ENCODE measurements at places on chromosomes 4 and X.

- no peak overlapping the region for H3K27ac ChIP-seq
- no peaks in the 10 kb centered on the region for H3K36me3 ChIP-seq
- H3K4me3 ChIP-seq, result no peak overlapping the region
- peak; percentile 15 for DNase-seq
- H3K4me1 ChIP-seq, result peaks cover 21% of the 10 kb centered on the region
Observed at GRCh38 chr4:80459918-80460473, 124.5 kb downstream of the CFAP299 start.

DNA sequence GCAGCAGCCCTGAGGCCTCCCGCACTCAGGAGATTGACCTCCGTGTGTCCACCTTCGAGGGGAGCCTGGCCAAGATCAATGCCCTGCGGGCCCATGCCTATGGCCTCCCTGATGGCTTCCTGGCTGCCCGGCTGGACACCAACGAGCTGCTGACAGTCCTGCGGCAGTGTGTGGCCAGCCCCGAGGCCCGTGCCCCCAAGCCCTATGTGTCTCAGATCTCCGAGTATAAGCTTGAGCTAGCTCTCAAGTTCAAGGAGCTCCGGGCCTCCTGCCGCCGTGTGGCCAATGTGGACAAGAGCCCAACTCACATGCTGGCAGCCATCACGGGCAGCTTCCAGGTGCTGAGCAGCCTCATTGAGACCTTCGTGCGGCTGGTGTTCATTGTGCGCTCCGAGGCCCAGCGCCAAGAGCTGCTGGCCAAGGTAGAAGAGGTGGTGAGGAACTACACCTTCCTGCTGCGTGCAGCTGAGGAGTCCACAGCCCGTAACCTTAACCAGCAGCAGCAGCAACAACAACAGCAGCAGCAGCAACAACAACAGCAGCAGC lies 25.5 kb upstream of the PRPS1 start:
- DNase-seq, result no peak
- no peak overlapping the region for H3K4me3 ChIP-seq
- H3K36me3 ChIP-seq, result no peaks in the 10 kb centered on the region
- no peaks in the 10 kb centered on the region for H3K27me3 ChIP-seq
- H3K27ac ChIP-seq, result no peak overlapping the region

DNA sequence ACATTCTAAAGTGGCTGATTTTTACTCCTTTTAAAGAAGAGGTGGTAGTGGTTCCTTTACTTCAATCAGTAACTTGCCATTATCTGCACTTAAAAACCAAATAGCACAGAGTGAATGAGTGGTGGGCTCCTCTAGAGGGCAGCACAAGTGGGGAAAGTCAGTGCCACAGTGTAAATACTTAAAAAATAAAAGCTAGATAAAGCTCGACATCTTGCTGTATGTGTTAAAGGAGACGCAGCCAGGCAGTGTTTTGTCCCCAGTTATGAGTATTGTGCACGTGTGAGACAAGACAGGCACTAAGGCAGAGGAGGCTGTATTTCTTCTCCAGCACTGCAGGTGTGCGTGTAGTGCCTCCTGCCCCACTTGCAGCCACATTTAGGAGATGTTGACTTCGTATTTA lies 24.6 kb downstream of the NAP1L5 start:
- no peak overlapping the region for H3K4me3 ChIP-seq
- H3K36me3 ChIP-seq, result peaks cover 12% of the 10 kb centered on the region
- peak; percentile 62 for DNase-seq

DNA sequence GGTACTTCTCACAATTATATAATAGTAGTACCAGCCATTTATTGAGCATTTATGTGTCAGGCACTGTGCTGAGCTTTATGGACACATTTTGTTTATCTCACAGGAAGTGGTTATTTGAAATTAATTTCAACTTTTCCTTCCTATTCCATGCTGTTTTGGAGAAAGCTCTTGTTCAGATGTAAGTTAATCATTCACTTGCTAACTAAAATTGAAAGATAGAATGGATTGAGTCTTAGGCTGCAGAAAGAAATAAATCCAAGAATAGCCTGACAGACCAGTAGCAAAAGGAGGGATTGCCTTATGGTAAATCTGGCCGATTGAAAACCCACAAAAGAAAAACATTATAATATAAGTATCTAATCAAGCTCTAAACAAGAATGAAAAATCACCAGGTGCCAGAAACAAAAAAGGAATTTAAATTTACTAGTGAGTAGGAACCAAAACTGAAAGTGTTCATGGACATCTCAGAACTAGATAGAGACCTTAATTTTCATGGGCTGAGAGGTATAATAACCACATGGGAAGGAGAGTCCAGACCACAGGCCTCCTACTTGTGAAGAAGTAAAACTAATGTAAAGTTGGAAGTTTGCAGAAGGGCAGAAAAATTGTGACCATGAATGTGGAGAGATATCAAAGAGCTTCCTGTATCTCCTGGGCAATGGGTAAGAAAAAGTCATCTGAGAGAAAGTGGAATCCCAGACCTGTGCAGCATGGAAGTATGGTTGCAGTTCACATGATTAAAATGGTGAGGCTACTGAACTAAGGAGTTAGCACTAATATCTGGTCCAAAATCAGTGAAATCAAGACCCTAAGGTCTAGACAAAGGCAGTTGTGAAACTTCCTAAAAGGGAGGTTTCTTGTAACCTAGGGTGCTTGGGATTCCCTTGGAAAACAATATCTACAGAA lies 38.0 kb downstream of the RADX start:
- no peak overlapping the region for H3K27ac ChIP-seq
- no peaks in the 10 kb centered on the region for H3K4me1 ChIP-seq
- no peak overlapping the region for H3K4me3 ChIP-seq
- DNase-seq, result no peak
- H3K36me3 ChIP-seq, result peaks cover 21% of the 10 kb centered on the region

GRCh38 chr4:47219586-47219985 lies 188.2 kb downstream of the GABRB1 start:
- no peak for DNase-seq
- no peaks in the 10 kb centered on the region for H3K27me3 ChIP-seq
- no peak overlapping the region for H3K27ac ChIP-seq

- H3K27ac ChIP-seq, result no peak overlapping the region
- H3K27me3 ChIP-seq, result no peaks in the 10 kb centered on the region
- peaks cover 9% of the 10 kb centered on the region for H3K4me1 ChIP-seq
- no peak for DNase-seq
- no peak overlapping the region for H3K4me3 ChIP-seq
Observed at GRCh38 chr4:98421111-98421510, 159.9 kb downstream of the RAP1GDS1 start.

DNA sequence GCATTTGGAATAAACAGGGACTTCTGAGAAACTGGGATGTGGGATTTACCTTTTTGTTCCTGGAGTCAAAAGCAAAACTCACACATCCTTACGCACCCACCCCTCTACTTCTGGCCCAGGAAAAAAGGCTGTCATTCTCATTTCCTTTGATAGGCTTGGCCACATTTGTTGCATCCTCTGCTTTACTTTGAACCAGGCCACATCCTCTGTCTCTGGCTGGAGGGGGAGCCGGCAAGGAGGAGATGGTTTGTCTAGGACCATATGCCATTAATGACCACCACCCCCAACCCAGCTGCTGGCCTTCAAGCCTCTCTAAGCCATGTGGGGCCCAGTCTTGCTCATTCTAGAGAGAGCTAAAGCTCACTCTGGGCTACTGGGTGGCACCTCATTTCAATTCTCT lies 64.5 kb downstream of the ATG4A start:
- no peaks in the 10 kb centered on the region for H3K27me3 ChIP-seq
- H3K4me1 ChIP-seq, result no peaks in the 10 kb centered on the region
- no peak for DNase-seq
- peaks cover 7% of the 10 kb centered on the region for H3K36me3 ChIP-seq
- H3K27ac ChIP-seq, result no peak overlapping the region
- no peak overlapping the region for H3K4me3 ChIP-seq

GRCh38 chrX:42531441-42531840 lies 246.5 kb downstream of the PPP1R2C start:
- no peak for DNase-seq
- peaks cover 6% of the 10 kb centered on the region for H3K4me1 ChIP-seq
- H3K27me3 ChIP-seq, result no peaks in the 10 kb centered on the region
- no peaks in the 10 kb centered on the region for H3K36me3 ChIP-seq

DNA sequence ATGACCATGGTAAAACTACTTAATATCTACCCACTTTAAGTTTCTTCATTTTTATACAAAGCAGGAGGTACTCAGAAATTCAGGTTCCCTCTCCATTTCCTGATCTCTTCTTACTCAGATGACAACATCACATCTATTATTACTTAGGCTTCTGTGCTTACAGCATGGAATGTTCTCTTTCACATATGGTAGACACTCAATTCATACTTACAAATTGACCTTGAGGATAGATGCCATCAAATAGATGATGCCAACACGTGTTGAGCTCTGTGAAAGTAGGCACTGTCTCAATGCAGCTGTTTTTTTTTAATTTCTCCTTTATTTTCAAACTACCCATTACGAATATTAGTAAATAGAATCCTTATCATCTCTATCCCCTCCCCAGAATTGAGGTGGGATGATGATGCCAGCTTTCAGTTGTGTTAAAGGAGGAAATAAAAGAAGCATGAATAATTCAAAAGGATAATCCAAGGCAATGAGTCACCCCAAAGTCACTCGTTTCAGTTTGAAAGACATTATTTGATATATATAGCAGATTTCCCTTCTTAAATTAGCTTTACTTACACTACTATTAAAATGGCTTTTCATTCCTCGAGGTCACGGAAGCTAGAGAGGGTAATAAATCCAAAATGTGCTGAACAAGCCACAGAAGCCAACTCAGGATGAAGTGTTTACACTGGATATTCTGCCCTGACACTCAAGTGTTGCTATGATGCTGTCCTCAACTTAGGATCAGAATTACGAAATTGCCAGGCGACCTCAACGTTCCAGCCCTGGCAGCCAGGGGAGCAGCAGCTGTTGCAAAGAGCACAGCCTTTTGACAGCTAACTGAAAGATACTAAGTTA lies 124.2 kb upstream of the EOLA2 start:
- no peak overlapping the region for H3K4me3 ChIP-seq
- no peak for DNase-seq
- no peaks in the 10 kb centered on the region for H3K36me3 ChIP-seq
- no peaks in the 10 kb centered on the region for H3K4me1 ChIP-seq
- peaks cover 4% of the 10 kb centered on the region for H3K27me3 ChIP-seq

- no peak overlapping the region for H3K27ac ChIP-seq
- no peak overlapping the region for H3K4me3 ChIP-seq
- H3K4me1 ChIP-seq, result peaks cover 42% of the 10 kb centered on the region
- H3K27me3 ChIP-seq, result no peaks in the 10 kb centered on the region
- no peak for DNase-seq
- H3K36me3 ChIP-seq, result peaks cover 18% of the 10 kb centered on the region
Observed at GRCh38 chr4:87046121-87046551, 111.3 kb downstream of the AFF1 start.

DNA sequence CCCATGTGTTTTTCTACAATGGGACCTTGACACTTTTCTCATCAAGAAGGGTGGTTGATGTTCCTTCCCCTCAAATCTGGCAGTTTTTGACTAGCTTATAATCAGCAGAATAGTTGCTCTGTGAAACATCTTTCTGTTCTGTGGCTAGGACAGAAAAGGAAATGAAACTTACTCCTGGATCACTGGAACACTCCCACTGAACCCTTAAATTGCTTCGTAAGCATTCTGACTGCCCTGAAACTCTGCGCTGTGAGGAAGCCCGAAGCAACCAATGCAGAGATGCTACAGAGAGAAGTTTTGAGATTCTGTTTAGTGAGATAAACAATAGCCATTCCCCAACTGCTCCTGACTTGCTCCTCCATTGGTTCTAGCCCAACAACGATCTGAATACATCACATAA lies 602.2 kb downstream of the CENPC start:
- no peak overlapping the region for H3K4me3 ChIP-seq
- no peak overlapping the region for H3K27ac ChIP-seq
- DNase-seq, result no peak
- H3K36me3 ChIP-seq, result no peaks in the 10 kb centered on the region
- H3K4me1 ChIP-seq, result no peaks in the 10 kb centered on the region
- no peaks in the 10 kb centered on the region for H3K27me3 ChIP-seq

- H3K36me3 ChIP-seq, result no peaks in the 10 kb centered on the region
- no peak overlapping the region for H3K27ac ChIP-seq
- H3K4me1 ChIP-seq, result no peaks in the 10 kb centered on the region
- DNase-seq, result no peak
- no peaks in the 10 kb centered on the region for H3K27me3 ChIP-seq
- H3K4me3 ChIP-seq, result no peak overlapping the region
Observed at GRCh38 chr4:45317276-45317675, 590.9 kb upstream of the GNPDA2 start.

- no peak overlapping the region for H3K27ac ChIP-seq
- no peaks in the 10 kb centered on the region for H3K4me1 ChIP-seq
- H3K27me3 ChIP-seq, result no peaks in the 10 kb centered on the region
- no peaks in the 10 kb centered on the region for H3K36me3 ChIP-seq
- DNase-seq, result no peak
Observed at GRCh38 chr4:144902614-144903013, 195.4 kb downstream of the ANAPC10 start.

- H3K36me3 ChIP-seq, result no peaks in the 10 kb centered on the region
- no peaks in the 10 kb centered on the region for H3K27me3 ChIP-seq
- no peaks in the 10 kb centered on the region for H3K4me1 ChIP-seq
- H3K4me3 ChIP-seq, result no peak overlapping the region
- H3K27ac ChIP-seq, result no peak overlapping the region
Observed at GRCh38 chrX:142244568-142244967, 39.5 kb upstream of the MAGEC2 start.

DNA sequence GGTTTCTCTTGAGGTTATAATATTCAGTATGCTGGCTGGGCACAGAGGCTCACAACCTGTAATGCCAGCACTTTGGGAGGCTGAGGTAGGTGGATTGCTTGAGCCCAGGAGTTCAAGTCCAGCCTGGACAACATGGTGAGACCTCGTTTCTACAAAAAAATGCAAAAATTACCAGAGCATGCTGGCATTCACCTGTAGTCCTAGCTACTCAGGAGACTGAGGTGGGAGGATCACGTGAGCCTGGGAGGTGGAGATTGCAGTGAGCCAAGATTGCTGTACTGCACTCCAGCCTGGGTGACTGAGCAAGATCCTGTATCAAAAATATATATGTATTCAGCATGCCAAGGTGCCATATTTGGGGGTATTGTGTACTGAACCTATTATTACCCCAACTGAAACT lies 552.5 kb downstream of the ADGRL3 start:
- H3K4me3 ChIP-seq, result no peak overlapping the region
- H3K36me3 ChIP-seq, result no peaks in the 10 kb centered on the region
- no peak for DNase-seq
- no peaks in the 10 kb centered on the region for H3K27me3 ChIP-seq
- no peaks in the 10 kb centered on the region for H3K4me1 ChIP-seq

- H3K36me3 ChIP-seq, result no peaks in the 10 kb centered on the region
- peaks cover 37% of the 10 kb centered on the region for H3K4me1 ChIP-seq
- H3K27me3 ChIP-seq, result no peaks in the 10 kb centered on the region
- H3K27ac ChIP-seq, result peak within 1 kb of the TSS; percentile 94
- H3K4me3 ChIP-seq, result peak within 1 kb of the TSS; percentile 87
- peak; percentile 32 for DNase-seq
Observed at GRCh38 chrX:130171446-130172126, at the start of gene RAB33A. Gene RAB33A (plus strand): TSS chrX:130171962. CDS start chrX:130172063, 101 bp downstream.

- no peak overlapping the region for H3K27ac ChIP-seq
- no peaks in the 10 kb centered on the region for H3K36me3 ChIP-seq
- H3K4me1 ChIP-seq, result no peaks in the 10 kb centered on the region
- DNase-seq, result no peak
Observed at GRCh38 chr4:141348573-141348972, 127.9 kb downstream of the ZNF330 start.

GRCh38 chr4:84790769-84791565 lies 175.5 kb downstream of the WDFY3 start:
- H3K36me3 ChIP-seq, result no peaks in the 10 kb centered on the region
- no peaks in the 10 kb centered on the region for H3K4me1 ChIP-seq
- H3K27me3 ChIP-seq, result peaks cover 2% of the 10 kb centered on the region
- no peak overlapping the region for H3K27ac ChIP-seq
- no peak for DNase-seq

Data from activated naive CD4-positive, alpha-beta T cell treated with anti-CD3 and anti-CD28 coated beads for 36 hours (primary cell).